ENCODE measurements at places on chromosomes 13 and 19.

GRCh38 chr13:102678339-102679107 is 16.3 kb downstream of the METTL21C start:
- no peak for DNase-seq

DNA sequence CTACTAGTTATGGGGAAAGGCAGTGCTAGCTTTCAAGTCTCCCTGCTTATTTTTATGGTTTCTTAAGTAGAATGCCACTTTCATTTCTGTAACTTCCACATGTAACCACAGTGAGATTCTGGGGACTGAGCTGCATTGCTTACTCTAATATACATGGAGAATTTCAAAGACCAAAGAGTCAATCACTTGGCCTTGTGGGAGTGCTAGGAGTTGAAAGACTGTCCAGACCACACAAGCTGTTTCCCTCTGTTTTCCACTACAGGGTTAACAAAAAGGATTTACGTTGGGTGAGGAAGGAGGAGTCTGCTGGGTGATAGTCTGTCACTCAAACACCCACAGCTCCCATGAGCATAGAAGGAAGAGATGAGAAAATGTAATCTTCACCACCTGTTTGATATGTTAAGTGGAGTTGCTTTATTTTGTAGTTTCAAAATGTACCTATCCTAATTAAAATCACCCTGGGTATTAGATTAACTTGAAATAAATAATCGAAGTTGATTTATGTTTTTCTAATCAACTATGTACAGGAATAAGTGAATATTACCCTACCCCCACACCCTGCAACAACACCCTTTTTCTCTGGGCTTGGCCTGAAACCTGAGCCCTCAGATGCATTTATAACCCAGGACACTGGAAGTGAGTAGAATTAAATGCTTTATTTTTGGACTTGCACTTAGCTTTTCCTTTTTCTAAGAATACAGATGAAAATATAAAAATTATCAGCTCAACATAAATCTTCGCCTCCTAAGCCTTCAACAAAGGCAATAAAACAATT is 225.8 kb upstream of the SLC10A2 start:
- peak; percentile 28 for DNase-seq

GRCh38 chr19:1249298-1249989 is 1.1 kb downstream of the MIDN start:
- peak; percentile 97 for DNase-seq

DNA sequence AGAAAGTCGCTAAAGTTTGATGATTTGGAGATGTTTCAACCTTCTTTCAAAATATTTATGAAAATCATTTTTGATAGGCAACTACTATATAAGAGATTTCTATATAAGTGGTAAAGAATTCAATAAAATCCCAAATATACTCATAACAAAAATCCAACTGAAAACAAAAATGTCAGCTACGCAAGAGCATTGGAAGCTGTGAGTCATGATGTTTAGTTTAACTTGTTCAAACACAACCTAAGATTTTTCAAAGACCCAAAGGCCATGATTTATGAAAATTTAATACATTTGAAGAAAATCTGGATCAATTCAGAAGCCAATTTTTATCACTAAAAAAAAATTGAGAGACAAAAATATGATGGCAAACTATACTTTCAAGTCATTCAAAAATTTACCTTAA is 226.6 kb downstream of the MZT1 start:
- no peak for DNase-seq

DNA sequence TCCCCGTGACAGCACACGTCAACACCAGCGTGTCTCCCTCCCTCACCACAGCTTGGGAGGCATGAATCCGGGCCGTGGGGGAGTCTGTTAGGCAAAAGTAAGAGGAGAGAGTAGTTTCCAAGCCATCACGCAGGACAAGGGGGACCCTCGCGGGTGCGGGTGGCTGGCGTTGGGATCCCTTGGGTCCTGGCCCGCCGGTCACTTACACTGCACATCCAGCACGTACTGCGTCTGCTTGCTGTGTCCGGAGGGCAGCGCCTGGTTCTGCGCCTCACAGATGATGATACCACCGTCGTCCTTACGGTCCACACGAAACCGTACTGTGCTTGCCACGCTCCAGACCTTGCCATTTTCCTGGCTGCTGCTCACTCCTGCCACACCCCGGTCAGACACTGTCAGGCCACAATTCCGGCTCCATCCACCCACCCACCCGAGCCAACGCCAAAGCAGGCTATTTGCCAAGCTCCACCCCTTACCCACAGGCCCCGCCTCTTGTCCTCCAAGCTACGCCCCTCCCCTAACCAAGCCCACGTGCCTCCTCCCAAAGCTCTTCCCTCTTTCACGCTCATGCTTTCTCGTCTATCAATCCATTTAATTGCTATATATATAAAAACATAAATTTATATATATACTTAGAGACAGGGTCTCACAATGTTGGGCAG is 6.6 kb upstream of the ZNF428 start:
- peak; percentile 57 for DNase-seq

All from mesendoderm (in vitro differentiated cells).